ENCODE measurements at places on chromosomes 2 and 18.

DNA sequence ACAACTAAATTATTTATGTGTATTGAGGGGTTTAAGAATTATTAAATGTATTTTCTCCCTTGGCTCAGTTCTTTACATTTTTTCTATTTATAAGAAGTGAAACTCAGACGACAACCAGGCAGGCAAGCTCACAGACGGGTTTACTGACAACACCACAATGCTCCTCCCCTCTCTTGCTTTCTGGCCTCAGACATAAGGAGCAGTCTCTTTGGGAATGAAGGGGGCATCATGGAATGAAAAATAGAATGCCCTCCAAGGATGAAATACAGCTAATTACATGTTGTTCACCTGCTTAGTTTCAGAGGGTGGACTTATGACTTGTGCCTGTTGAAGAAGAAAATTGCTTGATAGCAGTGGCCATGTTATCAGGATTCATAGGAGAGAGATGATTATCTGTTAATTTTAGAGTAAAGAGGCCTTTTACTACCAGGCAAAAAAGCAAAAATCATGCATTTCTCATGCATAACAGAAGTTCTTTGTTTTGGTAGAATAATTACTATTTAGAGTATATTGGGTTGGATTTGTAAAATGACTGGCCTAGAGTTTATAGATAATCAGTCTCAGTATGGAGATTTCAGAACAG is 172.1 kb upstream of the LRRTM1 start:
- DNase-seq = no peak

- no peak for DNase-seq
These were observed 669 bp upstream of the PIKFYVE start for GRCh38 chr2:208265371-208265800.

DNA sequence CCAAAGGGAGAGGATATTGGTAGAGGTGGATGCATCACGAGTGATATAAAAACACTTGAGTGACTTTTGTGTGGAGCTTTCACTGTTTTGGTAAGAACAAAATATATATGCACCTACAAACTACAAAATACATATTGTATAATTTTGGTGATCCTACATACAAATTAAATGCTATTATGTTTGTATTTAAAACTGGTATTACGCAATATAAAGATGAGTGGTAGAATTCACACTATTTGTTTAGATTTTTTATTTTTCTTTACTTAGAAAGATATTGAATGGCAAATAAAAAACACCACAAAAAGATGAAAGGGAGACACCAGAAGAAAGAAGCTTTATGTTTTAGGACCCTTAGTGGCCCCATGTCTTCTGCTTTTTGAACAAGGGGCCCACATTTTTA is 770.7 kb upstream of the ID2 start:
- no peak for DNase-seq

- DNase-seq = no peak
These were observed 39.4 kb downstream of the BMP10 start for GRCh38 chr2:68831686-68832232.

DNA sequence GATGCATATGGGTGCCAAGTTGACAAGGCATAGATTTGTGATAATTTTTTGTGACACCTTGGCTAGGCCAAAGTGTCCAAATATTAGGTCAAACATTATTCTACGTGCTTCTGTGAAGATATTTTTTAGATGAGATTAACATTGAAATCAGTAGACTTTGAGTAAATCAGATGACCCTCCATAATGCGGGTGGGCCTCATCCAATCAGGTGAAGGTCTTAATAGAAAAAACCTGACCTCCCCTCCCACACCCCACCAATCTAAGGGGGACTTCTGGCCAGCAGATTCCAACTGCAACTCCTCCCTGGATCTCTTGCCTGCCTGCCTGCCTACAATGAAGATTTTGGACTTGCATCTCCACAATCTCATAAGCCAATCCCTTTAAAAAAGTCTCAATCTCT is 118.8 kb upstream of the LMAN1 start:
- no peak for DNase-seq

GRCh38 chr2:179985163-179985820 is 21.8 kb downstream of the CWC22 start:
- DNase-seq = no peak

DNA sequence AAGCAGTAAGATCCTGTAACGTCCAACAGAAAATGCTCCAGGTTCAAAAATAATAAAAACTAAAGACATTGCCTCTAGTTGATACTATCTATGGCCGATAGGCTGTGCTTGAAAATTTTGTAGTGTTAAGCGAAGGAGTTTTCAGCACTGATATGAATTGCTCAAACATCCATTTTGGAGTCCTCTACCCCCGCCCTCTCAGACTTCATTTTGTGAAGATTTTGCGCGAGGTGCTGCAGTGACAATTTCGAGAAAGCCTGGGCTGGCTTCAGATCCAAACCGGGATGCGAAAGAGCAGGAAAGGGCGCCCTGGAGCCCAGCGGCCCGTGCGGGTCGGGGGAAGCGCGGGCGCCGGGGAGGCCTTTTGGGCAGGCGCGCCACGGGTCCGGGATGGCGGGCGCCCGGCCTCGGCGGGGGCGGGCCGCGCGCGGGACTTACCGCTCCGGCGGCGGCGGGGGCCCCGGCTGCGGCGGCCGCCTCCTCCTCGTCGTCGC is 1.8 kb downstream of the SP3 start:
- no peak for DNase-seq

DNA sequence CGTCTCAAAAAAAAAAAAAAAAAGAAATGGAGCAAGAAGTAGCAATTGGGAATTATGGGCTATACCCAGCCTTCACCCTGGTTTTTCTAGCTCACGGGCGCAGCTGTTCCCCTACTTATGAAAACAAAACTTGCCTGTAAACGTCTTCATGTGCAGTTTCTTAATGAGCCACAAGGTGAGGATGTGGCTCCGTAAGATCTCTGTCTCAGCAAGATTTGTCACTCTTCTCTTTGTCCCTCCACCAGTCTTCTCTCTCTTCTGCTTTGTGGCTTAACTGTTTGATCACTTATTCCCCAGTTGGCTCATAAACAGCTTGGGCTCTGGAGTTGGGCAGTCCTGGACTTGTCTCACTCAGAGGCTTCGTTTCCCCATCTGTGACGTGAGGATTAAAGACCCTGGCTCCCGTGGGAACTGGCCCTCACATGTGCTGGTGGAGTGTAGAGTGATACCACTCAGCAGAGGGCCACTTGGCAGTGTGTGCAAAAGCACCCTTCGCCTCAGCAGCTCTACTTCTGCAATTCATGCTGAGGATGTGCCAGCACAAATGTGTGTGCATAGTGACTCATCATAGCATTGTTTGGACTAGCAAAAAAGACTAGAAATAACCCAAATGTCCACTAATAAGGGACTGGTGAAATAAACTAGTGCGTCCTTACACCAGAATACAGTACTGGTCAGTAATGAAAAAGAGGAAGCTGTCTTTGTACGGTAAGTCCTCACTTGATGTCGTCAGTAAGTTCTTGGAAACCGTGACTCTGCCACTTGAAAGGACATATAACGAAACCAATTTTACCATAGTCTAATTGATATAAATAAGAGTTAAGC is 8.7 kb downstream of the CEP68 start:
- DNase-seq = peak; percentile 78

- no peak for DNase-seq
These were observed 5.7 kb upstream of the EFR3B start for GRCh38 chr2:25036221-25036559.

GRCh38 chr2:160402501-160402900 is 91.1 kb downstream of the RBMS1 start:
- DNase-seq = no peak

DNA sequence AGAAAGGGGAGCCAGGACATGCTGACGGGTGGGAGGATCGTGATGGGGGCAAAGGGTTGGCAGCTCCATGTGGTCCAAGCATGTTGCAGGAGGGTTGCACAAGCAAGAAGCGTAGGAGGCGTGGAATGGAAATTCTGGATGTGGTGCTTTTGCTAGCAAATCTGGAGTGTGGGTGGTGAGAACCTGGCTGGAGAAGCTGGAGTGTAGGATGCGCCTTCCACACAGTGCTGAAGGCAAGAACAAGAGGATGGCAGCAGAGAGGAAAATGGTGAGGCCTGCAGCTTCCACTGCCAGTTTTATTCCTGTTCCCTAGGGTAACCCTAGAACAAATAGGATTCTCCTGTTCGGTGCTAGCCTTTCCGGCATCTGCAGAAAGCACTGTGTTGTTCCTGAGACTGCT is 22.4 kb downstream of the CREG2 start:
- DNase-seq = no peak

DNA sequence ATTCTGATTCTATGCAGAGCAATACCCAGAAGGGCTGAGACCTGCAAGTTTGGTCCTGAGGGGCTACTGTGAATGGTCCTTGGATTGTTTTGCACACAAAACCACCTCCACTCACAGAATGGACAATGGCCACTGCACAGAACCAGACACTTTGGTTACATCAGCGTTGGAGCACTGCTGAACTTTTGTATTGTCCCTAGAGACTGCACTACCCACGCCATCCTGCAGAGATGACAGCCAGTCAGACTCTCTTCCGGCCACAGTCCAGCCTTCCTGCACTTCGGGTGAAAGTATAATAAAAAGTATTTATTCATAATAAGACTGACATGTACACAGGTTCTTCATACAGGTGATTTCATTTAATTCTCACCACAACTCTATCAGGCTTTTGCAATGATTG is 35.7 kb downstream of the CELF4 start:
- DNase-seq = no peak

- DNase-seq = no peak
These were observed 48.9 kb downstream of the APLF start for GRCh38 chr2:68516051-68516955.

DNA sequence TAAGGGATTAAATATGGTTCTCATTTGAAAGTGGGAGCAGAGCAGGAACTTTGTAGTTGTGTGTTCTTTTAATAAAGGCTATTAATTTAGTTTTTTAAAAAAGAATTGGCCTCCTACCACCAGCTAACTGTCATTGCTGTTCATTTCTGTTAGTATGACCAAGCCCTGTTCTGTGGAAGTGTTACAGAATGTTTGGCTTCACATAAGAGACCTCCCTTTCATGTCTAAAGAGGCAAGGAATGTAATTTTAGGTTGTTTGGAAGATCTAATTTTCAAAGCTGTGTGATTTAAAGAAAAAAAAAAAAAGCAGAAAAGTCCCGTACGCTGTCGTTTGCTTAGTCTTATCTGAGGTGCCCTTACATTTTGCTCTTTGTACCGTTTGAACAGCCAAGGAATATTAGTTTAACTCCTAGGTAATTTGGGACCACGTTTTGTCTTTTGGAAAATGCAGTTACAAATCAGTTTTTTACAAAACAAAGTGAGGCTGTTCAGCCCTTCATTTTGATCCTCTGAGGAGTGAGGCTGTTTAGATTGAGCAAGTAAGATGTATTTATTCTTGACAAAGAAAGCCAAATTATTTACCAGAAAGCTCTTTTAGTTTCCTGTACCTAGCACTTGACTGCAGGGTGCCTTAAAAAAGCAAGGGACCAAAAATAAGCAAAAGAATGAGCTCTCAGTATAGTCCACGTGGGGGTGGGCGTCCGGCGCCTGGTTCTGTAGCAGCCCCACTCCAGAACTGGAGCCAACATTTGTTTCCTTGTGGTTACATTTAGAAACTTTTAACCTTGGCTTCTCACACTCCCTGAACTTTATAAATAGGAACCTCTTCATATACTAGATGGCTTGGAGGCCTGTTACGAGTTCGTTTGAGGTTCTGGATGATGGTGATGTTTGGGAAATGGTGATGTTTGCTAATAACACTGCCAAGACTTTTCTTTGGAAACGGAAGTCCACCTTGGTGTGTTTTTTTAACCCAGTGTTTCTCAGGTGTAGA is 136.2 kb downstream of the FMNL2 start:
- DNase-seq = no peak

- no peak for DNase-seq
These were observed 25.4 kb downstream of the SOCS6 start for GRCh38 chr18:70314151-70314782.

DNA sequence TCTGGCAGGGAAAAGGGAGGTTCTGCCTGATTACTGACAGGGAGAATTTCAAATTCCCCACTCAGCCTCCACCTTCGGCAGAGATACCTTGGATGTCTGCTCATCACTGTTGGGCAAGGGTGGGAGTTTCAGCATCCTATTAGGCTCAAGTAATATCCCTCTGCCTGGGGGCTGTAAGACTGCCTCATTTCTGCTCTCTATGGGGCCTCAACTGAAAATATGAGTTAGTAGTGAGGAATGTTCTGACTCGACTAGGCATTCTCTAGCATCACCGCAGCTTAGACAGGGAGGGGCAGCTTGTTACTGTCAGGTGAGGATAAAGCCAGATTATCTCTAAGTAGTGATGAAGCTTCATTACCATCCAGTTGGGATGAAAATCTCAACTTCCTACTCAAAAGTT is 87.7 kb upstream of the LRP1B start:
- DNase-seq = no peak

DNA sequence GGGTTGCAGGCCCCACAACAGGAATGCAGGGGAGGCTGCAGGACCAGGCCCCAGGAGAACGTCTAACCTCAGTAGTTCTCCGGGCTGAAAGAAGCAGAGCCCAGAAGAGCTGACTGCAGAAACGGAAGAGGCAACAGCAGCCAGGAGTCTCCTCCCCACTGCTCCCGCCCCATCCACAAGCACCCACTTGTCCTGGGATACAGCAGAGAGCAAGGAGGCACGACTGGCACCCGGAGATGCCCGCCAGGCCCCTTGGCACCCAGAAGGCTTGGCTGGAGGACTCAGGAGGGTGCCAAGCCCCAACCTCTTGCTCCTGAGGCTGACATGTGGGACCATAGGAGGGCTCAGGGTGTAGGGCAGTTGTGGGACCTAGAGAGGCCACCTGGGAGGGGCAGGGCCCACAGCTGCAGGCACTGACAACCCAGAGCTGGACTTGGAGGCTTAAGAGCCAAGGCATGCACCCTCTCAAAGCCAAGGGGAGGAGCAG is 29.0 kb upstream of the TNS1 start:
- DNase-seq = no peak

DNA sequence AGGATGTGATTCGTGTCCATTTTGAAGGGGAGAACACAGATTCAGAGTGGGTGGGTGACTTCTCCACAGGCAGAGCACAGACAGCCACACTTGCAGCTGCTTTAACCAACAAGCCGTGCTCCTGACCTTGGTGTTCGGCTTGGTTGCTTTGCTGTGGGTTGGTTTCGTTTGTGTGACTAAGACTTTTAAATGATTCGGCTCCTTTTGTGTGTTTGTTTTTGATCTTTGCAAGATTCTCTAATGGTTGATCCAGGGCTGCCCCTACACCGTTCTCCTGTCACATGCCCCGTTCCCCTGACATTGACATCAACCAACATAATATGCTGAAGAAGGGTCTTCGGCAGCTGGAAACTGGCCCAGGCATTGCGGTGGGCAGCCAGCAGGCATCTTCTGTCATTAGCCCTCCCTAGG is 95.9 kb upstream of the MBOAT2 start:
- DNase-seq = no peak

GRCh38 chr2:166154685-166155338 is 27.0 kb upstream of the SCN1A start:
- DNase-seq = no peak

- DNase-seq = no peak
These were observed 12.8 kb upstream of the SFTPB start for GRCh38 chr2:85680707-85681371.

DNA sequence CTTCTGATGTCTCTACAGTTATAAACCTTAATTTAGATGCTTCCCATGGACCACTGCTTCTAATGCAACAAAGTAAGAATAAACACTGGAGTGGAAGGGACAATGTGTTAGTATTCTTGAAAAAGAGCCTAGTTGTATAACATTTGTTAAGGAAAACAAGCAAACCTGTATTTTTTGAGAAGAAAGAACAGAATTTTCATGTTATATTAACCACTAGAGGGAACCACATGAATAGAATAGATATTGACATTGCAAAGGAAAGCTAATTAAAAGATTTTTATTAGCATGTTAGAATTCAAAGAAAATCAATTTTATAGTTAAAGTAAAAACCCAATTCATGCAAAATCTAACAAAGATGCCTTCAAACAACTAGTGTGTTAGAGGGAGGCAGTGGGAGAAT is 151.2 kb upstream of the BARD1 start:
- DNase-seq = no peak

GRCh38 chr2:96859681-96860064 is 1.9 kb upstream of the ANKRD39 start:
- DNase-seq = no peak
